ENCODE measurements at places on chromosomes 6 and 20.

GRCh38 chr6:81897793-81898192, 145.3 kb upstream of the TENT5A start:
- DNase-seq = no peak

- no peak for DNase-seq
Measured at GRCh38 chr20:10429443-10429981, 4.5 kb downstream of the MKKS start.

DNA sequence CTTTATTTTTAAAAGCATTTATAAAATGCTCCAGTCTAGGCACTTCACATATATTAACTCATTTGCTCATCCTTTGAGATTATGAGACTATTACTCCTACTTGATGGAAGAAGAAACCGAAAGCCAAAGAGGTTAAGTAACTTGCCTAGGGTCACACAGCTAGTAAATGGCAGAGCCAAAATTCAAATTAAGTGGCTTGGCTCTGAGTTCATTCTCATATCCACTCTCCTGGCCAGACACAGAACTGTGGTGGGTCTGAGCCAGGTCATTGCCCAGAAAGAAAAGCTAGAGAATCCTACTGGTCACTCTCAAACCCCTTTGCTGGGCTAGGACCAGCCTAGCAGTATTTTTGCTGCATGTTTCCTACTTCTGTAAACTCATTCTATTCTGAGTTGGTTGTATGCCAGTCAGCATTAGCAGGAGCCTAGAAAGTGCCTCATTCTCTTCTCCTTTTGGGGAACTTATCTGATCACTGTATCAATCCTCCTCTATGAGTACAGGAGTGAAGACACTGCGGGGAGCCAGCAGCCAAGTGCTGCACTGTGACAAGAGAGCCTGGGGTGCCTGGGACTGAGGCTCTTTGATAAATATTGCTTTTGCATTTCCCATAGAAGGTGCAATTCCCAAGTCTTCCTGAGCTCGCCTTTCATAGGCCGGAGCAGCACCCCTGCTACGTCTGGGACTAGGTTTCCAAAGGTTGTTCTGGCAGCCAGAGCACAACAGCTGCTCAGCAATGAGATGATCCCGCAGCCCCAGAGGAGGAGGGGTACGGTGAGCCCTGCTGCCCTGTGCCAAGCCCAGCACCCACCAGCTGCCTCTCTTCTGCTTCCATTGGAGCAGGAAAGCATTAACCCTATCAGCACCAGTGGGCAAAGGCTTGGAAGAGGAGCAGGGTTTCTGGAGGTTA, 728.3 kb downstream of the MAFB start:
- no peak for DNase-seq

GRCh38 chr6:2740581-2740980, 10.1 kb downstream of the MYLK4 start:
- no peak for DNase-seq

DNA sequence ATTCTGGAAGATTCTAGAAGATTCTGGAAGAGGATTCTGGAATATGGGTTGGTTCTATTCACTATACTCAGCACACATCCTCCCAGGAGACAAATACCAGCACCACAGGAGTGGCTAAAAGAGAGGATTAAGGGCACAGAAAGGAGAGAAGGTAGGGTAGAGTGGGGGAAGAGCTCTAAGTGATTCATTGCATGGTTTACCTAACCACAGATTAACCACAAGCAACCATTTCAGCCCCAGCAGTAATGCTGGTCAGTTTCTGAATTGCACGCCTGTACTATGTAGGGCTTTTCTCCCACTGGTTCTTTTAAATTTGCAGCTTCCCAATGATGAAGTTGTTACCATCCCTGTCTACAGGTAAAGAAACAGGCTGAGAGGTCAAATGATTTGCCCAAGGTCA, 192.7 kb upstream of the PMEPA1 start:
- DNase-seq = no peak

DNA sequence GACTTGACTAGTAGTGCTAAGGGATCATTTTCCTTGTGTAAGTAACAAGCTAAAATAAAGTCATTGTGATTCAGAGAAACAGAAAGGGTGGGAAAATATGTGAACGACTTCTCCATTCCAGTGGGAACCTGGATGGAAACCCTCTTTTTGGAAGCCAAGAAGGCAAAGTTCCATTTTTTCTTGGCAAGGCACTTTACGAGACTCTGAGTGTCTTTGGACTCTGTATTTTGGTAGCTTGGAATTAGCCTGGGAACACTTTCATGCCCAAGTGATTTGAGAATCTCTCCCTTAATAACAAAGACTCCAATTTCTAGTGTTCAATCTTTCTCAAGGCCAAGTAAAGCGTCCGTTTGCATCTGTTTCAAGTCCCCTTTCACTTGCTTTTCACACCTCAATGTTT, 100.5 kb upstream of the SASH1 start:
- no peak for DNase-seq

GRCh38 chr20:41483553-41483930, 116.9 kb upstream of the EMILIN3 start:
- DNase-seq = no peak

- no peak for DNase-seq
Measured at GRCh38 chr6:14690120-14691056, 555.5 kb upstream of the JARID2 start.

- no peak for DNase-seq
Measured at GRCh38 chr6:26743157-26743821, 83.7 kb upstream of the ZNF322 start.

DNA sequence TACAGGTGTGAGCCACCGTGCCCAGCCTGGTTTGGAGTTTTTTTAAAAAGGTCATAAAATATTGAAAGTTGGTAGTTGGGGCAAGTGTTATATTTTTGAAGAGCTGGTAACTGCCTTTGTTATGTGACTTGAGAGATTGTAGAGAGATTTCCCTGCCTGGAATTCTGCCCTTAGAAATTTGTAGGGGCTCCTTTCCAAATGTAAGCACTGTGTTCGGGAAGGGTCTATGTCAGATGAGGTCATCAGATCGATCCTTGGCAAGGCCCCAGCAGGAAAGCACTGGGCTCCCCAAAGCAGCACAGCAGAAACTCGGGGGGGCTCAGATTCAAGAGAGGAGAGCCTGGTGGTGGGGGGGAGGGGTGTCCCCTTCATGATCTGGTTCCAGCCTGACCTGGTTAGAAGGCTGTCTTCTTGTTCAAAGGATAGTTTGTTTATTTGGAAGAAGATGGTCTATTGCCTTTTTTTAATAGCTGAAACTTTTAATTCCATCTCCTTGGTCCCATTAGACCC, 220.2 kb downstream of the UST start:
- DNase-seq = no peak

GRCh38 chr6:26056583-26057350, 30.5 kb upstream of the HFE start:
- DNase-seq = peak; percentile 54

GRCh38 chr20:63016514-63017075, 9.8 kb upstream of the BHLHE23 start:
- no peak for DNase-seq

GRCh38 chr6:38566295-38567030, 73.3 kb downstream of the BTBD9 start:
- no peak for DNase-seq

DNA sequence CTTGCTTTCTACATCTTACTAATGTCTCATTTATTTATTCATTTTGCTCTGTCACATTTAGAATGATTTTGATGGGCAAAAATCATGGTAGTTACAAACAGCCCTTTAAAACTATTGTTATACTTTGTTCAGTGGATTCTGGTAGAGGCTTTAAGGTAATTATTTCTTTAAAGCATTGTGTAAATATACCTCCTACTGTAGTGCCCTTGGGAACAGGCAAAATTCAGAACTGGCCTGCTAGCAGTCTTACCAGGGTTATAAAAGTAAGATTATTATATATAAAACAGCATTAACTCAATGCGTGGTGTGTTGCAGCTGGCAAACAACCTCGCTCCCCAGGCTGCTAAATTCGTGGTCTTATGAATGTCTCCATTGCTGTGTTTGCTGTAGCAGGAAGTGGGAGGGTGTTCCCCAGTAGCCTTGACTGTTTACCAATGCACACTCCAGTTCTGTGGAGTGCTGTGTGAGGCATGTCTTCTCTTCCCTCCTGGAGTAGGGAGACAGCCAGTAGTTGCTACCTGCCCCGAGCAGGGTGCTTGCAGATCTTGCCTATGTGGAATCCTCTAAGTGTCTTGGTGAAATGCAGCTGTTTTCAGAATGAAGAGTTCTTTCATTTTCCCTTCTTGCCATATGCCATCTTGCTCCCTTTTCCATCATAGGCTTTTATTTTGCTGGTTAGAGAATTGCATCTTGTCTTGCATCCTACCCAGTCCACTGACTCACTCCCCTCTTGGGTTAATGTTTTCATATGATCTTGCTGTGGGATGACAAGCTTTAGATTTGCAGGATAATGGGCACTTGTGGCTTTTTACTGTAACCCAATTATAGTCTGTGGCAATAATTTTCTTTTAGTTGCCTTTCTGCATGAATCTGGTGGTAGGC, 45.3 kb downstream of the IGF2R start:
- DNase-seq = no peak

DNA sequence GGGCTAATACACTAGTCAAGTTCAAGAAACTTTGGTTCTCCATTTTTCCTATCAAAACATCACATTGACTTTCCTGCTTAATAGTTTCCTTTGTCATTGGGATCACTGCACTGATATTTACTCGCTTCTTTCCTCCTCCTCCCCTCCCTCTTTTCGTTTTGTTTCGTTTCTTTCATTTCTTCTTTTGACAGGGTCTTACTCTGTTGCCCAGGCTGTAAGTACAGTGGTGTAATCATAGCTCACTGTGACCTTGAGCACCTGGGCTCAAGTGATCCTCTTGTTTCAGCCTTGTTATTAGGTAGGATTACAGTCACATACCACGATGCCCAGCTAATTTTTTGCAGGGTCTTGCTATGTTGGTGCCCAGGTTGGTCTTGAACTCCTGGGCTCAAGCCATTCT, 12.3 kb downstream of the PAQR8 start:
- DNase-seq = no peak

GRCh38 chr6:112912416-112913101, 565.4 kb downstream of the RFPL4B start:
- no peak for DNase-seq

- DNase-seq = no peak
Measured at GRCh38 chr20:43812216-43812615, 85.4 kb upstream of the GTSF1L start.

- no peak for DNase-seq
Measured at GRCh38 chr20:1215386-1216170, 10.3 kb upstream of the RAD21L1 start.

DNA sequence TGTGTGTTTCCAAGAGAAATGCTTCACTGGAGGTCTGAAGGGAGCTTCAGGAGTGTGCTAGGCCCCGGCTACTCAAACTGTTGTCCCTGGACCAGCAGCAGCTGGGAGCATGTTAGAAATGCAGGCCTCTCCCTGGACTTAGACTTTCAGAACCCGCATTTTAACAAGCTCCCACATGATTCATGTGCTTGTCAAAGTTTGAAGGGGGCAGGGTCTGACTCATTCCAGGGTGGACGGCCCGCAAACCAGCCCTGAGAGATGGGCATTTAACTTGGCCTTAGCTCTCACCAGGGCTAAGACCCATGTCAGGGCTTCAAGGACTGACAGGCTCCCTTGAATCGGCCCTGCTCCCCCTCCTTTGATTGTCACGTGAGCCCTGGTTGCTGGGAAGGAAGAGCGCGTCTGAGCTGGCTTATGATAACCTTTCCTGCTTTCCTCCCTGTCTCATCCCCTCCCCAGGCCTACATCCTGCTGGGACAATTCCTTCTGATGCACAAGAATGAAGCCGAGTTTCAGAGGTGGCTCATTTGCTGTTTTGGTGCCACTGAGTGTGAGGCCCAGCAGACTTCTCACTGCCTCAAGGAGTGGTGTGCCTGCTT, 35.5 kb downstream of the BANF2 start:
- DNase-seq = no peak

DNA sequence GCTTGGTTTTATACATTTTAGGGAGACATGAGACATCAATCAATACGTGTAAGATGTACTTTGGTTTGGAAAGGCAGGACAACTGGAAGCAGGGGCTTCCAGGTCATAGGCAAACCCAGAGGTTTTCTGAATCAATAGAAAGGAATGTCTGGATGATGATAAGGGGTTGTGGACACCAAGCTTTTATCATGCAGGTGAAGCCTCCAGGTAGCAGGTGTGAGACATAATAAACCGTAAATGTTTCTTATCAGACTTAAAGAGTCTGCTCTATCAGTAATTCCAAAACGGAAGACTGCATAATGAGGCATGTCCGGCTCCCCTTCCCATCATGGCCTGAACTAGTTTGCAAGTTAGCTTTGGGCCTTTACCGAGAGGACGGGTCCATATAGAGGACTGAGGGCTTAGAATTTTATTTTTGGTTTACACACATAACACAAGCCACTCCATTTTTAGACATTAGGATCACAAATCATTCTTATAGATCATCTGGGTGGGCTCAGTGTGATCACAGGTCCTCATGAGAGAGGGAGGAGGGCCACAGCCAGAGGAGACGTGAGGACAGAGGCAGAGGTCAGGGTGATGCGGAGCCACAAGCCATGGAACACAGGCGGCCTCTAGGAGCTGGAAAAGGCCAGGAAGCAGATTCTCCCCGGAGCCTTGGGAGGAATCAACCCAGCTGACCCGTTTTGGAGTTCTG, 10.7 kb upstream of the SERPINB9 start:
- DNase-seq = no peak

GRCh38 chr20:20706285-20706684, 6.2 kb downstream of the RALGAPA2 start:
- DNase-seq = no peak

- no peak for DNase-seq
Measured at GRCh38 chr6:41408576-41408975, 73.2 kb downstream of the NCR2 start.

DNA sequence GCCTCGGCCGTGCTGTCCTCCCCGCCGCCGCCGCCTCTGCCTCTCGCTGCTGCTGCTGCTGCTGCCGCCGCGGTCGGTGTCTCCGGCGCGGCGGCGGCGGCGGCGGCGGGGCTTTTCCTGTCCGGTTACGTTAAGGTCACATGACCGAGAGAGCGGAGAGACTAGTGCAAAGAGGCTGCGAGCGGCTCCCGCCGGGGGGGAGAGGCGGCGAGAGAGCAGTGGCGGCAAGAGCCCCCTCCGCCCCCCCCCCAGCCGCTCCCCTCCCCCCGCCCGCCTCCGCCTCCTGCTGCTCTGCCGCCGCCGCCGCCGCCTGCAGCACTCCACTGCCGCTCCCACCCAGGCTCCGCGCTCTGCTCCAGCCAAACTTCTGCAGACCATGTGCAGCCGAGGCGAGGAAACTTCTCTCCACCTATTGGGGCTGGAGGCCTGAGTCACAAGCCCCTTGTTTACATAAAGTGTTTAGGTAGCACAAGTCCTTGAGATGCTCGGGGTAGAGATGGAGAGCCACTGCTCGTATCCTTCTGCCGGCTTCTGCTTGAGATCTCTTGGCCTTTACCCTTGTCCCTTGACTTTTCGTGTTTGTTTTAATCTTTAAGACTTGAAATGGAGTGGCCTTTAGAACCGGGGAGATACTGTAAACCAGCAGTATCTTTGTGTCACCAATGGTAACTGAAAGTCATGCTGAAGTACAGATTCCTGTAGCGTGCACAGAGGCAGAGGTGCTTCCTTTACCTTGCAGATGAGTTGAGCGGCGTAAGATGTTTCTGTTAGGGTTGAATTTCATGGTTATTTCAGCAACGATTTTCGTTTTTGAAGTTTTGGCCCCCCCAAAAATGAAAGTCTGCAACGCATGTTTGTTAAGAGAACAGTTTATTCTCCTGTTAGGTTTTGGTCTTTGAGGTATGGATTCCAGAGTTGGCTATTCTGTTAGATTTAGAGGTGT, at the start of gene ZBTB2:
ZBTB2 (minus strand) TSS at position 89 of the 943 bp plus-strand sequence. CDS start 17,922 bp downstream, outside the sequence.
- peak; percentile 25 for DNase-seq

GRCh38 chr6:129321303-129321702, 388.7 kb downstream of the ARHGAP18 start:
- no peak for DNase-seq
